ENCODE measurements at places on chromosomes 1 and 21.

GRCh38 chr1:180672505-180672904, 40.7 kb downstream of the XPR1 start:
- DNase-seq = no peak

- no peak for DNase-seq
These were observed 49.1 kb downstream of the GLIS1 start for GRCh38 chr1:53689736-53690326.

DNA sequence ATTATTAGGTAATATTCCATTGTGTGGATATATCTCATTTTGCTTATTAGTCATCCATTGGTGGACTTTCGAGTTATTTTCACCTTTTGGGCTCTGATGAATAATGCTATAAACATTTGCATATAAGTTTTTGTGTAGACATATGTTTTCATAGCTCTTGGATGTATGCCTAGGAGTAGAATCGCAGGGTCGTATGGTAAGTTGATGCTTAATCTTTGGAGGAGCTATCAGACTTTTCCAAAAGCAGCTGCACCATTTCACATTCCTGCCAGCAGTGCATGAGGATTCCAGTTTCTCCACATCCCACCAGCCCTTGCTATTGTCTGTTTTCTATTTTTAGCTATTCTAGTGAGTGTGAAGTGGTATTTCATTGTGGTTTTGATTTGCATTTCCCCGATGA, 120.3 kb upstream of the TMEM51 start:
- DNase-seq = no peak

- peak; percentile 75 for DNase-seq
These were observed 456 bp downstream of the PTPN14 start for GRCh38 chr1:214550857-214551435.

DNA sequence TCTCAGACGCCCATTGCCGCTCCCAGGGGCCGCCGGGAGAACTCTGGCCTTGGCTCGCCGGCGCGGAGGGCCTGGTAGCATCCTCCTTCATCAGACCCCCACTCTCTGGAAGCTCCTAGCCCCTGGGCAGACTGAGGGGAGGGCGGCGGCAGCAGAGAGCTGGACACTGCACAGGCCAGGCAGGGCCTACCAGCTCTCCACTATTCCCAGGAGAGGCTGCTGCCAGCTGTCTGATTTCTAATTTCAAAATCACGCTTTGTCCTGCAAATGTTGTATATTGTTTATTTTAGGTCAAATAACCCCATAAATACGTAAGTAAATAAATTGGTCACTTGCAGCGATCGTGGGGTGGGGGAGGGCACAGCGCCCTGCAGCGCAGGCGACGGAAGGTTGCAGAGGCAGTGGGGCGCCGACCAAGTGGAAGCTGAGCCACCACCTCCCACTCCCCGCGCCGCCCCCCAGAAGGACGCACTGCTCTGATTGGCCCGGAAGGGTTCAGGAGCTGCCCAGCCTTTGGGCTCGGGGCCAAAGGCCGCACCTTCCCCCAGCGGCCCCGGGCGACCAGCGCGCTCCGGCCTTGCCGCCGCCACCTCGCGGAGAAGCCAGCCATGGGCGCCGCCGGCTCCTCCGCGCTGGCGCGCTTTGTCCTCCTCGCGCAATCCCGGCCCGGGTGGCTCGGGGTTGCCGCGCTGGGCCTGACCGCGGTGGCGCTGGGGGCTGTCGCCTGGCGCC, at the start of gene MTARC1:
Gene MTARC1, plus strand, starts transcription at position 577 of the 732 bp plus-strand sequence. Its CDS starts 32 bp downstream, at position 609.
- peak; percentile 86 for DNase-seq

DNA sequence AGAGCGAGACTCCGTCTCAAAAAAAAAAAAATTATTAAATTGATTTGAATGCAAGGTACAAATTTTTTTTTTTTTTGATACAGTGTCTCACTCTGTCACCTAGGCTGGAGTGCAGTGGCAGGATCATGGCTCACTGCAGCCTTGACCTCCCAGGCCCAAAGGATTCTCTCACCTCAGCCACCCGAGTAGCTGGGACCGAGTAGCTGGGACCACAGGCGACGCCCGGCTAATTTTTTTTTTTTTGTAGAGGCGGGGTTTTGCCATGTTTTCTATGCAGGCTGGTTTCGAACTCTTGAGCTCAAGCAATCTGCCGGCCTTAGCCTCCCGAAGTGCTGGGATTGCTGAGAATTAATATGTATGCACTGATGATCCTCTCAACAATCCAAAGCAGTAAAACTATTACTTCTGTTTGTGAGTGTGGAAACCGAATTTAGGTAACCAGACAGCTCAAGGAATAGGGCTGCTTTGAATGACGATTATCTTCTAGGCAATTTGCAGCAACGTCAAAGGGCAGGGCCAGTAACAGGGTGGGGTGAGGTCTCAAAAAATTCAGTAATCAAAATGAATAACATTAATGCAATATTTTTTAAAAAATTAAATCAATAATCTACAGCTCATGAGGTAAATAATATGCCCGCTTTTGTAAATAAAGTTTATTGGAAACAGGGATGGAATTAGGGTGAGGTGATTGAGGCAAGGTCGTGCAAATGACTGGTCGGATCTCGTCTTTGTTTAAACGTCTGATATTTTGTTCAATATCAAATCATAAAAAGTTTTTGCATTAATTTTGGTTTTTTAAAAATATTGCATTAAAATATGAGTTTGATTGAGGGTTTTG, 1.2 kb downstream of the CLSPN start:
- DNase-seq = peak; percentile 9

DNA sequence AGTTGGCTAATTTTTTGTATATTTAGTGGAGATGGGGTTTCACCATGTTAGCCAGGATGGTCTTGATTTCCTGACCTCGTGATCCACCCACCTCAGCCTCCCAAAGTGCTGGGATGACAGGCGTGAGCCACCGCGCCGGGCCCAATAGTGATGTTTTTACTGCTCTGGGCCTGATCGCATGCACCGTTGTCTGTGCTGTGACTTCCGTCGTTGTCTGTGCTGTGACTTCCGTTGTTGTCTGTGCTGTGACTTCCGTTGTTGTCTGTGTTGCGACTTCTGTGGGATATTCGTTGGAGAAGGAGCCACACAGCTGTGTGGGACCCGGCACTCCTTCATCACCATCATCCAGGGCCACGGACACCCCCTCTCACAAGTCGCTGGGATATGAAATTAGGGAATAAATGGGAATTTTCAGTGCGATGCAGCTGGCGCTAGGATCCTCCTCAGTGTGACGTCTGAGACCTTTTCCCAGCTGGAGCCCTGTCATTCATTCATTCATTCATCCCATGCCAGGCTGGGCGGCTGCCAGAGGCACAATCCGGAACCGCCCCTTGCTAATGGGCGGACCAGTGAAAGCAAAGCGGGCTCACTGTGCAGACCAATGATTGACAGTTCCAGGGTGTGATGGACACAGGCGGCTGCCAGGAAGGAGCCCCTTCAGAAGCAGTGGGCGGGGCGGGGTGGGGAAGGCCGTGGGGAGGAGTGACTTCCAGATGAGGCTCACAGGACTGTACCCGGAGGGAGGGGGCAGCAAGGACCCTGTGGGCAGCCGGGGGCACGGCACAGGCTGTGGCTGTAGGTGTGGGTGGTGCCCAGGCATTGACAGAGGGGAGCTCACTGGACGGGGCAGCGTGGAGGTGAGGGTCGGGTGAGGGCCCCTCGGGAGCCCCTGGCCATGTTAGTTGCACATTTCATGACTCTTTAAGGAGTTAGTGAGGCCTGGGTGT, 48.9 kb downstream of the PRKCZ start:
- DNase-seq = no peak

DNA sequence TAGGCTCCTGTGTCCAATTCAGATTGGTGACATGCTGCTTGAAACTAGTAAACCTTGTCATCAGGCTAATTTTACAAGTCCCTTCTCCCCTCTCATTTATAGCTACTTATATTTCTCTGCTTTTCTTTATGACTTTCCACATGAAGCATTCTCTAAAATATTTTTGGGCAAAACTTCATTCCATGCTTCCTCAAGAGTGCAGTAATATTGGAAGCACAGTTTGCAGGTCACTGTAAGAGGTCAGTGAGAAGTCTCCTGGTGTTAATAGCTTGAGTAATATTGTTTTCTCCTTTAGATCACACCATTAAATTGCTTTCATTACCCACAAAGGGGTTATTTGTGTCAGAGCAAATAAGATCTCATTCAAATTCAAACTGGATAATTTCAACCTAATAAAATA, 46.6 kb downstream of the LPAR3 start:
- DNase-seq = no peak

DNA sequence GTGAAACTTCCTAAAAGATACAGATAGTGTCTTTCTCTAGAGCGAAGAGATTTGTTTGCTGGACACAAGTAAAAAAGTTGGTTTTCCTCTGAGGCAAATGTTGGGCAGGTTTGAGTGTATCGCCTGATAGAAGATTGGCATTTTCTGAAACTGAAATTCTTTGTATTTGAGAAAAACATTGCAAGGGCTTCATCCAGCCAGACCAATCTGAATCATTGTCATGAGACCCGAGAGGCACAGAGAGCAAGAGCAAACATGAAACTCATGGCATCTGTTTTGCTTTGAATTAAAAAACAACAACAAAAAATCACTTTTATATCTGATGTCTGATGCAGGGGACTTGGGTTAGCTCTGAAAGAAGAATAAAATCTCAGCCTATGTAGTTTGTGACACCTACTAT, 379.3 kb upstream of the NCAM2 start:
- DNase-seq = no peak

GRCh38 chr1:119010201-119010600, 22.1 kb upstream of the TBX15 start:
- no peak for DNase-seq

GRCh38 chr1:18955131-18955440, 1.4 kb downstream of the IFFO2 start:
- no peak for DNase-seq

- no peak for DNase-seq
These were observed 7.3 kb downstream of the SCYL3 start for GRCh38 chr1:169886422-169886821.

DNA sequence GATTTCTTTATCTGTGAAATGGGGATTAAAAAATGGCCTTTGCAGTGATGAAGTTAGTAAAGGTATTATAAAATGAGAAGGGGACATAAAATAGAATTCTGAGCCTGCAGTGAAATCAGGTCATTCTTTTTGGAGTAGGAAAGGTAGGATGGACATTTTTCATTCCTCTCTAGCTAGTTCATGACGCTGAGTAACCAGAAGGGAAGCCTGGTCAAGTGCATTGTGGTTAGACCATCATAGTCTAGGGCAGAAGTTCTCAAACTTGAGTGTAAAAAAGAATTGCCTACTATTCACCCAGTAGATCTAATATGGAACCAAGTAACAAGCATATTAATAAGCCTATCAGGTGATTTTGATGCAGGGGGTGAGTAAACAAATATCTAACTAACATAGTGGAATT, 50.8 kb downstream of the TGFB2 start:
- peak; percentile 28 for DNase-seq

GRCh38 chr1:24921938-24922662, 8.0 kb downstream of the RUNX3 start:
- DNase-seq = no peak

- DNase-seq = peak; percentile 16
These were observed 37.0 kb upstream of the ENAH start for GRCh38 chr1:225689882-225690459.

DNA sequence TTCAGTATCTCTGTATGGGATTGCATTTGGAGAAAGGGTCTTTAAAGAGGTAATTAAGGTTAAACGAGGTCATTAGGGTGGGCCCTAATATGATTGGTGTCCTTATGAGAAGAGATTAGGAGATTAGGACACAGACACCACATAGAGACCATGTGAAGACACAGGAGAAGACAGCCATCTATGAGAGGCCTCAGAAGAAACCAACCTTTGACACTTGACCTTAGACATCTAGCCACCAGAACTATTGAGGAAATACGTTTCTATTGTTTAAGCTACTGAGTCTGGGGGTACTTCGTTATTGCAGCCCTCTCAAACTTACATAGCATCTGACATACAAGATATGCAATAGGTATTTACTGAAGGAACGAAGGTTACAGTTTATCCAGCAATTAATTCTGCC, 7.3 kb upstream of the VPS45 start:
- DNase-seq = no peak

DNA sequence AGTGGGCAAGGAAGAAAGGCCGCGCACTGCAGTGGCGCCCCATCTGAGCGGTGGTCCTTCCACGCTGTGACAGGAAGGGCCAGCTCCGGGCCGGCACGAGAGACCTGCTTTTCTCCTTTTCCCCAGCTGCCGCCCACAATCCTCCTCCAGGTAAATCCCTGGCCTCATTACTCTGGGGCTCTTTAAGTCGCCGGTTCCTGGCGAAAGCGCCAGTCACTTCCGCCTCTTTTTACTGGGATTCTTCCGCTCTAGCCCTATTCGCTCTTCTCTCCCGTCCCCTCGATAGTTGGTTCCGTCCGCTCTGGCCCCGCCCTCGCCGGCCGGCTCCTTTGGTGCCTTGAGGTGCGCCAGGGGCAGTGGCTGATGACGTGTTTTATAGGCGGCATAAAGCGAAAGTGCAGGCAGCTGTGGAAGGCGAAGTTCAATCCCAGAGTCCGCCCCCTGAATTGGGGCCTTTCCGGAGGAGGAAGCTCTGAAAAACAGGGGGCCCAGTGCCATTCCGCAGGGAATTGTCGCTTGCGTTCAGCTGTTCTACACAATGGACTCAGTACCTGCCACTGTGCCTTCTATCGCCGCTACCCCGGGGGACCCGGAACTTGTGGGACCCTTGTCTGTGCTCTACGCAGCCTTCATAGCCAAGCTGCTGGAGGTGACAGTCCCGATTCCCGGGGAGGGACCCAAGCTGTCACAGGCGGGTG, 26.2 kb downstream of the MIA3 start:
- peak; percentile 97 for DNase-seq

GRCh38 chr1:159161001-159161718, 10.3 kb upstream of the CADM3 start:
- peak; percentile 85 for DNase-seq

DNA sequence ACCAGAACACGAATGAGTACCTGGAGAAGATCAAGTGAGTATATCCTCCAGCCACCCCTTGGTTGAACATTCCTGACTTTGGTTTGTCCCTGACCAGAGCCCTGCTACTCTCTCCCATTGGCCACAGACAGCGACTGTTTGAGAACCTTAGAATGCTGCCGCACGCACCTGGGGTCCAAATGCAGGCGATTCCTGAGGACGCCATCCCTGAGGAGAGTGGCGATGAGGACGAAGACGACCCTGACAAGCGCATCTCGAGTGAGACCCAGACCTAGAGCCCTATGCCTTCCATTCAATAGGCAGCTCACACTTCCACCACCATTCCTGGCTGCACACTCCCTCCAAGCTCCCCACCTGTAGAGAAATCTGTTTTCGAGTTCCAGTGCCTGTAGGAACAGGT, 4.5 kb downstream of the MARCKSL1 start:
- DNase-seq = no peak

GRCh38 chr1:92262516-92262915, 36.3 kb downstream of the GLMN start:
- DNase-seq = no peak

DNA sequence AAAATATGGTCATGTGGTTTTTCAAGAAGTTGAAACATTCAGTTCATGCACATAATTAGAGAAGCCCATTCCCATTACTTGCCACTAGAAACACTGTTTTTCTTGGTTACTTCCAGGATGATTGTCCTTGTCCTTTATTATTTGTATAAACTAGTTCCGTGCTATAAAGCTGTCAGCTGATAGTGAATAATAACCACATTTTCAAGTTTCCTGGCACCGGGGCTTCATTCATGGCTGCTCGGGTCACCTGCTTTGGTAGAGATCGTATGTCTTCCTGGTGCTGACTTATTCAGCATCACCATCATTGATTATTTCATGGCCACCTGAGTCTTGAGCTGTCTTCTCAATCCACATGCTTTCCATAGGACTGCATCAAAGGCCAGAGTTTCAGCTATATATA, 62.9 kb upstream of the ZNF326 start:
- no peak for DNase-seq

All from GM03348 (cell line).